ENCODE measurements at places on chromosomes 12 and 14. TPM values are rescaled to one million over a fixed set of nuclear protein-coding genes. Genes with fewer than 3 reads are reported as not detected.

DTX3 gene
- total RNA-seq, result 44.5 TPM

- no peak for DNase-seq
Observed at GRCh38 chr12:52305921-52306705, 14.8 kb upstream of the KRT81 start.

DNA sequence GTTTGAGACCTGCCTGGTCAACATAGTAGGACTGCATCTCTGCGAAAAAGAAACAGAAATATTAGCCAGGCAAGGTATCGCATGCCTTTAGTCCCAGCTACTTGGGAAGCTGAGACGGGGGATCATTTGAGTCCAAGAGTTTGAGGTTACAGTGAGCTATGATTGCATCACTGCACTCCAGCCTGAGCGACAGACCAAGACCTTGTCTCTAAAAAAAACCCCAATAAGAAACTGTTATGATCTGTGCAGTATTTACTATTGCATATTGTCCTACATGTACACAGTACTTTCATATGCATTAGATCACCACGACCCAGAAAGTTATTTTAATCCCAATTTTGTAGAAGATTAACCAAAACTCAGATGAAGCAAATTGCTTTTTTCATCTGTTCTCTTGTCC, 187.5 kb downstream of the PCNX1 start:
- no peak for DNase-seq

GRCh38 chr14:81221579-81222102, 882 bp upstream of the GTF2A1 start:
- no peak for DNase-seq

DNA sequence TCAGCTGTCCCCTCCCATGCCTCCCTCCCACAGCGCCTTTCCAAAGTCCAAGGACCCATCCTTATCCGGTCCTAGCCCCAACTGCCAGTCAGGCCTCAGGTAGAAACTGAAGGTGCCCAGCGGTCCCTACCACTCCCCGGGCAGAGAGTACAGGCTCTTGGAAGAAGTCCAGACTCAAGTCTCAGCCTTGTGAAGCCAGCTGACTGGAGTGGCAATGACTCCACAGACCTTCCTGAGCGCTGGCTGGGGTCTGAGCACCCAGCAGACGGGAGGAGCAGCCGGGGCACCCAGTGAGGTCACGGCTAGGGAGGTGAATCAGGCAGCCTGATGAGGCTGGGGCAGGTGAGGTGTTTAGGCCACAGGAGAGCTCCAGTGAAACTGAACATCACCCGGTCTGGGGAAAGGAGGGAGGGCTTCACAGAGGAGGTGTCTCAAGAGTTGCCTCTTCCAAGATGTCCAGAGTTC, 60.0 kb downstream of the ITPK1 start:
- DNase-seq, result no peak

GPR68 gene
- 5.9 TPM for total RNA-seq

- DNase-seq, result no peak
Observed at GRCh38 chr12:27502021-27502435, 22.0 kb upstream of the PPFIBP1 start.

GRCh38 chr14:32142341-32142740, 59.5 kb upstream of the RNU6-7 start:
- DNase-seq, result no peak

- DNase-seq, result no peak
Observed at GRCh38 chr12:92539110-92539749, 163.6 kb upstream of the PLEKHG7 start.

GRCh38 chr12:99009654-99010296, 364.7 kb downstream of the APAF1 start:
- no peak for DNase-seq

All from occipital lobe (tissue), 3 donors.